Occipital lobe (tissue), 3 donors: ENCODE measurements at places on chromosomes 6 and 20. TPM values are rescaled to one million over a fixed set of nuclear protein-coding genes. Genes with fewer than 3 reads are reported as not detected.

- no peak for DNase-seq
Measured at GRCh38 chr6:28742668-28743270, 181.0 kb downstream of the TRIM27 start.

GRCh38 chr6:19394687-19395086 lies 442.5 kb upstream of the ID4 start:
- DNase-seq, result no peak

DNA sequence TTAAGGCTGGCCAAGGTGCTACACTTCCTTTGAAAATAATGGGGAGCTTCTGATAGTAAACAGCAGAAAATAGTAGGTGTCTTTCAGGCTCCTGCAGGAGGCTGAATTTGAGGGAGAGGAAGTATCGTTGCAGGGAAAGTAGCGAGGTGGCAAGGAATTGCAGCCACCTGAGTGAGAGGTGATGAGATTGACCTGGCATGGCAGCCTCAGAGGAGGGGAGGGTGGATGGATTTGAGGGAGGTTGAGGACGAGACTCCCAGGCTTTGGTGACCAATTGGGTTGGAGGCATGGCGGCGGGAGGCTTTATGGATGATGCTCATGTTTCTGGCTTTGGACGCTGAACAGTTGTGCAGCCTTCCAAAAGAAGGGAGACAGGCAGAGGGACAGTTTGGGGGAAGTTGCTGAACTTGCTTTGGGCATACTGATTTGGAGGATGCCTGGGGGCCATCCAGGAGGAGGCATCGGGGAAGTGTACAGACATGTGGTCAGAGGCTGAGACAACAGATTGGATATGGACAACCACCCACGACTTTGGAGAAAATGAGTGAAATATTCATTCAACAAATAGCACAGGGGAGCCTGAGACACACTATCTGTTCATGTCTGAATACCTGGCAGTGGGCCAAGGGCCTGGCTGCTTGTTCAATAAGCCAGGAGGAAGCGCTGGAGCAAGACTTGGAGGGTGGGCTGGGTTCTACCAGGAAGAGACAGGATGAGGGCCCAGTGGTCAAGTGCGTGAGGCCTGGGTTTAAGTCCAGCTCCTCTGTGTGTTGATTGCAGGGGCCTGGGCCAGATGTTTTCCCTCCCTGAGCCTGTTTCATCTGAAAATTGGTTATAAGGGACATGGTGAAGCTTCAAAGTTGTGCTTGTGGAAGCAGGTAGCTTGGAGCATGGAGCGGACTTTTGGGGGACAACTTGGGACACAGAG lies 113.2 kb downstream of the CEBPB start:
- DNase-seq, result no peak

DNA sequence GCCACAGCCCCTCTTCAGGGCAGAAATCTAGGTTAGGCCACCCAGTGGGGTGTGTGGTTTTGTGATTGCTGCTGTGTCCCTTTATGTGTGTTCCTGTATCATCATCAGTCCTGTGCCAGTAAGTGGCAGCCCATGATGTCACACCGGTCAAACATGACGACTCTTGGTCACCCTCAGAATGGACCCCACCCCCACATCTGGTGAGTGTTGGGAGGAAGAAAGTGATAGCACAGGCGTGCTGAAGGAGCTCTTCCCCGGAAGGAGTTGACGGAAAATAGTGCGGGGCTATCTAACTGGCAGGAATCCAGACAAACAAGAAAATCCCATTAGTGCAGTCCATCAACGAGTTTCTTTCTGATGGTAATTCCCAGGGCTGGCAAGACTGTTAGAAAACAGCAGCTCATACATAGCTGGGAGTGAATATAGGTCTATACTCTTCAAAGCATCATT lies 33.4 kb upstream of the IL17A start:
- DNase-seq, result no peak

- DNase-seq, result no peak
Measured at GRCh38 chr6:131519670-131520436, 53.2 kb upstream of the ARG1 start.

- no peak for DNase-seq
Measured at GRCh38 chr6:14066782-14067406, 50.7 kb upstream of the CD83 start.

- DNase-seq, result no peak
Measured at GRCh38 chr20:2387180-2387577, 6.5 kb downstream of the TGM6 start.

- DNase-seq, result no peak
Measured at GRCh38 chr6:14635934-14636591, 518.5 kb downstream of the CD83 start.

GRCh38 chr6:16633465-16633864 lies 127.8 kb downstream of the ATXN1 start:
- no peak for DNase-seq

GRCh38 chr6:4503700-4504099 lies 272.5 kb upstream of the CDYL start:
- DNase-seq, result no peak

DNA sequence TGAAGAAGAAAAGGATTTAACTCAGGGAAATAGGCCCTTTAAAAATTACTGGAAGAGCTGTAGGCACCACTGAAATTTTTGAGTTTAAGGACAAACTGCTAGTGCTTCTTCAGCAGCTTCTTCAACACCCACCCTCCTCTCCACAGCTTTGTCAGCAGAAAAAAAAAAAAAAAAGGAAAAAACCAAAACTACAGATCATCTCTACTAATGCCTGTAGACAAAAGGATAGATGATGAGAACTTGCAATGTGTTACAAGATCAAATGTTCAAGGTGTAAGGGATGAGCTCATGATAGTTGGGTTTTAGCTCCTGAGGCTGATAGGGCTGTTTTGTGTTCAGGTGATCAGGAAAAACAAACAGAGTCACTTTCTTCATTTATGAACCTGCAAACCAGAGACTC lies 55.2 kb upstream of the PREP start:
- DNase-seq, result no peak

DNA sequence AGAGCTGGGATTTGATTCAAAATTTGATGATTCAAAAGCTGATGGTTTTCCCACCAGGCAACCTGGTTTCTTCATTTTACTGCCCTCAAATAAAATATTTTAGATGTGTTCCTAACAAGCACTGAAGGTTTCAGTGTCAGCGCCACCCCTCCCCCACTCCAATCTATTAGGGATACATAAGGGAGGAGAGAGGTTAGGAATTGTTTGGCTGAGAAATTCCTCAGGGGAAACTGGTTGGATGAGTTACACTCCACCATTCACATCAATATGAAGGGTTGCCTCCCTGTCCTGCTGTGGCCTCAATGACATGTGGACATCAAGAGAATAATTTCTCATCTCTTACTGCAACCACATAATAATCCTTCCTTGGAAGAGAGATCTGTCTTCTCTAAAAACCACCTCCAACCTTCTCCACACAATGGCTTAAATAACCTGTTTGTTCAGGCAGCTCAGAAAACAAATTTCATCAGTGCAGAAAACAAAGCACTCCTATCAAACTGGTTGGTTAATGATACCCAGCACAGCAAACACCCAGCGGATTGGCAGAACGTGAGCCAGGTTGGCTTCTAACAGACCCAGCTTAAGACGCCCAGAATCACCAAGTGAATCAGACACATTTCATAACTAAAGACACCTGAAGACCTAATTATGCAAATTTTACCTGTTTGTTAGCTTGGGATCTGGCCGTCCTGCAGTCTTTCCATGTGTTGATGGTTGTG lies 136.0 kb upstream of the SGK1 start:
- DNase-seq, result no peak

DNA sequence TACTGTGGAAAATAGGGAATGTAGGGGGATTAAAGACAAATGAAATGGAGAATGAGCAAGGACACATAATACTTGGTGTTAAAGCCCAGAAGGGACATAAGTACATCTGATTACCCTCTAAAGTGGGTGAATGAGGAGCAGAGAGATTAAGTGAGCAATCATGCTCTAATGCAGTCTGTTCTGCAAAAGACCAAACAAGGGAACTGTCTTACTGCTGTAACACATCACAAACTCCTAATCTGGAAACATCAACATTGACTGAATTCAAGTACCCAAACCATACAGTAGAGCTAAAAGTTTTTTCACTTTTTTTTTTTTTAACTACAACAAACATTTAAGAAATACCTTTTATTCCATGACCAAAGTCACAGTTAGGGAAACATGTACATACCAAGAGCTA lies 19.3 kb upstream of the SLC17A4 start:
- DNase-seq, result no peak

GRCh38 chr6:34970488-34970887 lies 81.4 kb downstream of the ANKS1A start:
- DNase-seq, result no peak

GRCh38 chr6:49220293-49220692 lies 242.8 kb downstream of the MMUT start:
- DNase-seq, result no peak

DNA sequence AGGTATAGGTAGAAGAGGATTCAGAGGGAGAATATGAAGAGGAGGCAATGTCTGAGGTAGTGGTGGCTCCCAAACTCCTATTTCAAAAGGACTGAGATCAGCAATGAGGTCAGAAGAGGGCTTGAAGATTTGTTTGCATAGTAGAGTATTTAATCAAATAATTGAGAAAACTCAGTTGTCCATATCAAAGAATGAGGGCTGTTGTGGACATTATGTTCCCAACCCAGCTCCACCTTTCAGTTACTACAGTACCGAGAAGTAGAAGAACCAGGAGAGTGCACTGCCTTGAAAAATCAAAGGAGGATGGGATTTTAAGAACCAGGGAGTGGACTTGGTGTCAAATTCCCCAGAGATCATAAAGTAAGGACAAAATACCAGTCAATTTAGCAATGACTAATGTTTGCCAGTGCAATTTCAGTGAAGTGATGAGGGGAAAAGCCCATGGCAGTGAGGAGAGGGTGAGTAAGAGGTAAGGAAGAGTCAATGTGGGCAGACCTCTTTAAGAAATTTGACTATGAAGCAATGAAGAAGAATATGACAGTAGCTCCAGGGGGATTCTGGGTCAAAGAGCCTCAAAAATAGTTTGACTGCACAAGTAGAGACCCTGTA lies 382.4 kb downstream of the PKHD1 start:
- no peak for DNase-seq

DNA sequence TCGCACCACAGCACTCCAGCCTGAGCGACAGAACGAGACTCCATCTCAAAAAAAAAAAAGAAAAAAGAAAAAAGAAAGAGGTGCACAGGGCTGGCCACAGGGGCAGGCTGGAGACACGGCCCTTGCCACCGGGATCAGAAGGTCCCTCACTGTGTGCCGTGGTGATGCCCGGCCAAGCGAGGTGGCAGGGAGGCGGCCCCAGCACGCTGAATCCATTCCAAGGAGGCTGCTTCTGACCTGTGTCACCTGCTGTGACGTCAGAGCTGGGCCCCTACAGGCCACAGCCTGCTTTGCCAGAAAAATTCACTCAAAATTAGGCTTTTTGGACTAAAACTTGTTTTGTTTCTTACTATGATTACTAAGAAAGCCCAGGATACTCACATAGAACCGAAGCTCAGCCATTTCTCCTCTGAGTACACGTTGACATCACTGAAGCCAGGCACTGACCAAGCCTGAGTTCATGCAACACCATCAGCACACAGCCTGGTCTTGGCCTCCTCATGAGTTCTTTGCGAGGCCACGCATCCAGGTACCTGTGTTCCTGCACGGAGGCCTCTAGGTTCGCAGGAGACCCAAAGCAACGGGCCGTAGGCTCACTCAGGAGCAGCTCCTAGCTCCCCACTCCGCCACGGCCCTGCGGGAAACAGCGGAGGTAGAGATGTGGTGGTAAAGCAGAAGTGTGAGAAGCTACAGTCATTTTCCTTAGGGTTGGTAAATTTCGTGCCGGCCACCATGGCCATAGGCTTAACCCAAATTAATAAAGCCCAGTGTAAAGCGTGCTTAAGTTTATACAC lies 67.8 kb downstream of the THBS2 start:
- no peak for DNase-seq

GRCh38 chr6:14118091-14118439 lies 493 bp downstream of the CD83 start:
- DNase-seq, result no peak

DNA sequence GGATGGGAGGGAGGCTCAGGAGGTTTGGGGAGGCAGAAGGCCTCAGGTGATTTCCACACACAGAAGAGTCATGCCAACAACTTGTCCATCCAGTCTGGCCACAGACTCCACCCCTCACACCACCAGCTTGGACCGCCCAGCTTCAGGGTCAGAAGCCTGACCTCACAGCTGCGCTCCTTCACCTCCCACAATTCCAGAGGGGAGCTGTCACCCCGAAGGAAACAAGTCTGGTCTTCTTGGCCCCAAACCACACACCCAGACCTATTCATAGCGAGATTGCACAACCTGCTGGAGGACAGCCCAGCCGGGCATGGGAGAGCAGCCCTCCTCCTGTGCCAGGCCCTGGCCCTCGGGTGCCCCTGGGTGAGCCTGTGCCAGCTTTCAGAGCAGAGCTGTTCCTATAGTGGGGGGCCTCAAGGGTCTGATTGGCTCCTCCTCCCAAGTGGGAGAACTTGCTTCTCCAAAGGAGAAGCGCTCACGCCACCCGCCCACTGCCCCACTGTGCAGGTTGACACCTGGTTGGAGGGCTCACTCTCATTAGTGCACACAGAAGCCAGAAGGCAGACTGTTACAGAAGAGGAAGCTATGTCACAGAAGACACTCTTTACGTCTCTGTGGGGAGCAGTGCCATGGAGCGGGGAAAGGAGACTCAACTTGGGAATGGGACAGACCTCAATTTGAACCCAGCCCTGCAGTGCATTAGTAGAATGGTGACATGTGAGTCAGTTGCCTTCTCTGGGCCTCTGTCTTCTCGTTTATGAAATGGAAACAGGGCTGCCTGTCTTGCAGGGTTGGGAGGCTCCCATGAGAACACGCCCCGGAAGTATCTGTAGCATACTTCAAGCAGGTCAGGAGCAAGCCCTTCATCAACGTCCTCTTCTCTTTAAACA lies 128.8 kb downstream of the FOXO3 start:
- no peak for DNase-seq

- no peak for DNase-seq
Measured at GRCh38 chr6:38020593-38020992, 201.1 kb downstream of the ZFAND3 start.

TPX2 gene
- 5.8 TPM for total RNA-seq

ECI2 gene
- total RNA-seq, result 25.6 TPM

HLA-DPA1 gene
- 1.4 TPM for total RNA-seq

CPXM1 gene
- total RNA-seq, result 7.8 TPM

RHAG gene
- not detected for total RNA-seq

EYA4 gene
- total RNA-seq, result 0.47 TPM

TAF8 gene
- total RNA-seq, result 4.8 TPM

RAET1E gene
- total RNA-seq, result not detected

PRSS35 gene
- total RNA-seq, result 4.8 TPM
